ENCODE measurements at places on chromosomes 4 and X. TPM values are rescaled to one million over a fixed set of nuclear protein-coding genes. Genes with fewer than 3 reads are reported as not detected.

ETDB gene
- total RNA-seq: not detected

DNA sequence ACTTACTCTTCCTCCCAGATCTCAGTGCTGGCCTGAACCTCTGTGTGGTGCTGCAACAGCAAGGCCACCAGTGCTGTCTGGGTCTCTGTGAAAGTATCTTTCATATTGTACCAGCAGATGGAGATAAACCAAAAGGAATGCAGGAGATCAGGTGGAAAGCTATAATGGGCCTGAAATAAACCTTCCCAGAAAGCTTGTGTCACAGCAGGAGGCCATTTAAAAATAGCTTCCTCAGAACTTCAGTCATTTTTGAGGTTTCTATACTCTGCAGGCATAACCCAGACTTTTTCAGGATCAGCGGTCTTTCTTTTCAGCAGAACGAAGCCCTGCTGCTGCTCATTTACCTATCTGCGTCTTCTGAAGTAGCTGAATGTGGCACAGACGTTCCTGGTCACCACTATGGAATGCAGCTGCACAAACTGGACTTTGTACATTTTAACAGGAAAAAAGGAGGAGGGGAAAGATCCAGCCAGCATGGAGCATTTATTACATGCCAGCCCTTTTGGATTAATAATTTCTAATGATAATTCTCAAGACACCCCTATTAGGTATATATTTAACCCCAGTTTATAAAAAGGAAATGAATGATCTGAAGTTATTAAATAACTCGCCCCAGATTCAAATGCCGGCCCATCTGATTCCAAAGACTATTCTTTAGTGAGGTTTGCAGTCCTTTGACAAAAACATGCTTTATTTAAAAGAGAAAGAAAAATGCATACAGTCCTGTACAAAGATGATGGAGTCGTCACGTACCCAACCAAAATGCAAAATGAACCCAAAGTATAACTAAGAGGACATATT lies 119.7 kb downstream of the NFKB1 start:
- no peak for DNase-seq

DNA sequence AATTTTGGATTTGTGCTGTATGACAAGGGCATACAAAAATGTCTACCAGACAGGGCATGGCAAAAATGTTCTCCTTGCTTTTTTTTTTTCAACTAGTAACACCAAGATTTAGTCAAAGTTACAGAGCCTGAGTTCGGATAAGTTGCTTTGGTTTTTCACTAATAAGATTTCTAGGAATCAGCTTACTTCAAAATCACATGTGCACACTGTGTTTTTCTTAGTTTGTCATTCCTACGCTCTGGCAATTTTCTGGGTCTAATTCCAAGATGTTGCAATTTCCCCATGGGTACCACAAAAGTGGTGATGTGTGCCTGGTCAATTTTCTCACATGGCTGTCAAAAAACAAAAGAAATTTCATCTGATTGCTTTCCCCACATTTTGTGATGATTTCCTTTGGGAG lies 6.3 kb downstream of the C1QTNF7 start:
- DNase-seq: no peak

GRCh38 chr4:65599340-65599739 lies 70.9 kb downstream of the EPHA5 start:
- no peak for DNase-seq

DNA sequence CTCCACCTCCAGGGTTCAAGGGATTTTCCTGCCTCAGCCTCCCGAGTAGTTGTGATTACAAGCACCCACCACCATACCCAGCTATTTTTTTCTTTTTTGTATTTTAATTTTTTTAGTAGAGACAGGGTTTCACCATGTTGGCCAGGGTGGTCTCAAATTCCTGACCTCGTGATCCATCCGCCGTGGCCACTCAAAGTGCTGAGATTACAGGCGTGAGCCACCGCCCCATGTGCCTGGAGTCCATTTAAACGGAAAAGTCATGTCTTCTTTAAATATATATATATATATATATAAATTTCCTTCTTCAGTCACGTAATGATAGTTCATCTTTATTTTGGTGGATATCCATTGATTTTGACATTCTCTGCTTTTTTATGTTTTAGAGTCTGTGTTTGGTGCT lies 264.0 kb upstream of the PITX2 start:
- no peak for DNase-seq
